ENCODE measurements at places on chromosomes 1 and 21. TPM values are rescaled to one million over a fixed set of nuclear protein-coding genes. Genes with fewer than 3 reads are reported as not detected.

Gene LMX1A
- not detected for total RNA-seq

- no peak for DNase-seq
These were observed 148.3 kb upstream of the GJB5 start for GRCh38 chr1:34606504-34606903.

Gene CBS
- 455 TPM for total RNA-seq

Gene KCNE1
- 0.15 TPM for total RNA-seq

Gene DMAP1
- 36.4 TPM for total RNA-seq

Gene INSRR
- total RNA-seq: not detected

DNA sequence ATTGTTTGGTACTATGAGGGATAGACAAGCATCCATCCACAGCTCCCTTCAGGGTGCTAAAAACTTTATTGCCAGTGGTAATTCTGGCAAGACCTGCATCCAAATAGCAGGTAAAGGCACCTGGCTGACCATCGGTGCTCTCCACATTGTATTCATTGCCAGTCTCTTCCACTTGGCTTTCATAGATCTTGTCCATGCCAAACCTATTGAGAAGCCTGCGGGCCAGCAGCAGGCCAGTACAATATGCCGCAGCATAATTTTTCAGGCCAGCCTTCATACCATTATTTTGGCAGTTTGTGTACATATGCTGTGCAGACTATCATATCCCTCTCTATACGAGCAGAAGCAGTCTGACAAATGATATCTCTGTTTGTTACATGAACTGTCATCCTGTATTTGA, 70.2 kb downstream of the SWT1 start:
- DNase-seq: no peak

DNA sequence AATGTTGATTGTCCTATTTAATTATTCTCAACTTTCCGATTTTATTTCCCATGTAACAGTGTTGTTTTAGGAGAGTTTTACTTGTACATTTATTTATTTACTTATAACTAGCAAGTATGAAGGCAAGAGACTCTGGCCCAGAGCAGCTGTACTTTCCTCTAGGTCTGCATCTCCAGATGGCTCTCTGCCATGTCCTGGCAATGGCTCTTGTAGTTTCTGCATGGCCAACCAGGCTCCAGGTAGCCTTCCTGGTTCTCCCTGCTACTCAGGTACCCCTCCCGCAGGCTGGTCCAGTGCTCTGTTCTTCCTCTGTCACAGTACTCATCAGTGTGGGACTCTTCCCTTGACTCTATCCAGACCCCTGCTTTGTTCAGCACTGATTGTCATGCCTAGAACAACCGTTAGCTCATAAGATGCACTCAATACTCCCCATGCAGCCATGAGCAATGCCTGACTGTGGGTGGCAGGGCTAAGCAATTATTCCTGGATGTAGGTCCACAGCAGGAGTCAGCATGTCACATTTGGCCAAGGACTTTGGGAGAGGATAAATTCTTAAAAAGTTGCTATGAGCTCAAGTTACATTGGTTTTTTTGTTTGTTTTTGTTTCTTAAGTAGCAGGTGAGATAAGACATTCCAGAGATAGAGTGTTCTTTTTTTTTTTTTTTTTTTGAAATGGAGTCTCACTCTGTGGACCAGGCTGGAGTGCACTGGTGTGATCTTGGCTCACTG, 10.9 kb upstream of the IL20 start:
- DNase-seq: no peak

DNA sequence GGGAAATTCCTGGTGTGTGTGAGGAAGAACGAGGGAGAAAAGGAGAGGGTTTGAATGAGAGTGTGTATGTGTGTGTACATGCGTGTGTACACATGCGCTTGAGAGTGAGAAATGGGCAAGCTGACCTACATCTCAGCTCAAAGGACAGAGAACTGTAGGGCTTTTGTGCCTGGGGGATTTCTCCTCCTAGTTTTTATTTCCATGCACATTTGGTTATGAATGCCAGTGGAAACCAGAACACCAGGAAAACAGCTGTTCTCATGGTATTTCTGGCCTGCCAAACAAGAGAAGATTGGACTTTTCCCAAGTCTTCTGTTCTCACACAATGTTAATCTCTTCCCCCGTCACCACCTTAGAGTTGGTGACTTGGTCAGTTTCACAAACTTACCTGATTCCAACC, 45.2 kb downstream of the SLC44A3 start:
- DNase-seq: no peak

Gene ICOSLG
- 6.7 TPM for total RNA-seq

- DNase-seq: peak; percentile 31
These were observed 202.0 kb downstream of the USH2A start for GRCh38 chr1:216221260-216221700.

Gene OLFML3
- 55.3 TPM for total RNA-seq

- peak; percentile 84 for DNase-seq
These were observed 3.1 kb upstream of the YRDC start for GRCh38 chr1:37811027-37811655.

Gene TRABD2B
- 3.4 TPM for total RNA-seq

GRCh38 chr1:243903895-243904294, 53.9 kb upstream of the AKT3 start:
- DNase-seq: no peak

Gene ZNF670
- total RNA-seq: 11.7 TPM

- DNase-seq: no peak
These were observed 171.1 kb downstream of the RHOU start for GRCh38 chr1:228906223-228906860.

Gene WDR3
- total RNA-seq: 62.4 TPM

- no peak for DNase-seq
These were observed 482.5 kb downstream of the RWDD3 start for GRCh38 chr1:95716550-95716949.

DNA sequence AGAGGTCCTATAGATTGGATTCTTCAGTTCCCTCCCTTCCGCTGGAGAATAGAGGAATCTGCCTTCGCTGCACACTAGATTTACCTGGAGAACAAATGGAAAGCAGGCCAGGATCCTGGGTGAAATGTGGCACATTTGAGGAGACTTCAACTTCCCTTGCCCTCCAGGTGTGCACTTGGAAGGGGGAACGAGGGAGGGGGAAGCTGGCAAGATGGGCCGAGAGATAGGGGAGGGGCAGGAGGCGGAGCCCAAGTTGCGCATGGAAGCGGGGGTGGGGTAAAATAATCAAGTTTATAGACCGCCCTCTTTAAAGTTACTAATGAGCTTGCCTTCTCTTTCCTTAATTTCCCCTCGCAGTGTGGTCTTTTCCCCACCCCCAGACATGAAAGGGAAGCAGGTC, 155.7 kb upstream of the CAMK1G start:
- no peak for DNase-seq

GRCh38 chr1:117284399-117285215, 73.9 kb upstream of the VTCN1 start:
- no peak for DNase-seq

- no peak for DNase-seq
These were observed 475.8 kb upstream of the OLFM3 start for GRCh38 chr1:102472520-102472919.

DNA sequence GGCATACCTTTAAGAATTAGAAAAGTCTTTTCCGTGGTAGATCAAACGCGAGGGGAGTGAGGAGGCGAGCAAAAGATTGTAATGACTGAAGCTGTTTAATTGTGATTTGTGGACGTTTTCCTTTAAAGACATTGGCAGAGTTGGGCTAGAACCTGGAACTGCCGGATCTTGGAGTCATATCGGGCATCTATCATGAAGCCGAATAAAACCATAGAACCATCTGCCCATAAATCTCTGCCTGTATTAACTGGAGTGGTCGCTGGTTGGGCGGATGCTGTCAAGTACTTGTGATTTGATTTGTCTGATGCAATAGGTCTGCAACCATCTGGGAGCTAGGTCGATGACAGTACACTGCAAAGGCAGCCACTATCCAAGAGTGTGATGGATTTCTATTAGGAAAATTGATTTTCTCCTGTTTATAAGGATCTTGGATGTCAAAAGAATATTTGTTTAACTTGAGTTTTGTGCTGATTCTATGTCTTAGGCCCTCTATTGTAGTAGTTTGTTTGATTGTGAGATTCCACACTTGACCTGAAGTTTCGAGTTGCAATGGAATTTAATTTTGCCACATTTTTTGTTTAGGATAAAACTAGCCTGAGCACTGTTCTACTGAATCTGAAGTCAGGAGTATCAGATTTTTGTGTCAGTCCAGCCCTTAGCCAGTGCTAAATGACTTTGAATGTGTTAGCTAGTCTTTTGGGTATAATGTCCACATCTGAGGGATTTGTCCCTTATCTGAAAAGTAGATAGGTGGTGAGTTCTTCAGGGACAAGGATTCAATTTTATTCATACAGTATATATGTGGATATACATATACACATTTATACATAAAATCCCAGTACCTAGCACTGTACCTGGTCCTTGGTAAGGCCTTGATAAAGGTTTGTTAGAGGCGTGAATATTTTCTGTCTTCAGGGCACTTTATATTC, 1.2 kb downstream of the SARS1 start:
- DNase-seq: no peak

GRCh38 chr1:7207875-7208646, 422.8 kb downstream of the CAMTA1 start:
- DNase-seq: peak; percentile 86

GRCh38 chr21:38268864-38269575, 12.2 kb downstream of the KCNJ15 start:
- no peak for DNase-seq

DNA sequence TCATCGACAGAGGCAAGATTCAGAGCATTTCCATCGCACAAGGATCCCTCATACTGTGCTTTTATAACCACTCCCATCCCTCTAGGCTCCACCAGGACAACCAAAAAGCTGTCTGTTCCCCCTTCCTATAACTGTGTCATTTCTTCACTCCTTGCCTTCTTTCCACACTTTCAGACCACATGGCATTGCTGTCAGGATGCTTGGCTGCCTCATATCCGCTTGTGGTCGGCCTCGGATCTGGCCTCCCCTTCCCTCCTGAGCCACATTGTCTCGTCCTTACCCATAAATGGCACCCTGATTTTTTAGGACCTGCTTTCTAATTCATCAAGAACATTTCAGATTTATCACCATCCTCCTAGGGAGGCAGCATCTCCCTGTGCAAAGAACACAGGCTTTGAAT, 80.5 kb downstream of the HIVEP3 start:
- no peak for DNase-seq

GRCh38 chr1:185154912-185155513, 1.7 kb downstream of the TRMT1L start:
- no peak for DNase-seq

GRCh38 chr1:39720094-39720999, 18.3 kb upstream of the PPIE start:
- DNase-seq: no peak

DNA sequence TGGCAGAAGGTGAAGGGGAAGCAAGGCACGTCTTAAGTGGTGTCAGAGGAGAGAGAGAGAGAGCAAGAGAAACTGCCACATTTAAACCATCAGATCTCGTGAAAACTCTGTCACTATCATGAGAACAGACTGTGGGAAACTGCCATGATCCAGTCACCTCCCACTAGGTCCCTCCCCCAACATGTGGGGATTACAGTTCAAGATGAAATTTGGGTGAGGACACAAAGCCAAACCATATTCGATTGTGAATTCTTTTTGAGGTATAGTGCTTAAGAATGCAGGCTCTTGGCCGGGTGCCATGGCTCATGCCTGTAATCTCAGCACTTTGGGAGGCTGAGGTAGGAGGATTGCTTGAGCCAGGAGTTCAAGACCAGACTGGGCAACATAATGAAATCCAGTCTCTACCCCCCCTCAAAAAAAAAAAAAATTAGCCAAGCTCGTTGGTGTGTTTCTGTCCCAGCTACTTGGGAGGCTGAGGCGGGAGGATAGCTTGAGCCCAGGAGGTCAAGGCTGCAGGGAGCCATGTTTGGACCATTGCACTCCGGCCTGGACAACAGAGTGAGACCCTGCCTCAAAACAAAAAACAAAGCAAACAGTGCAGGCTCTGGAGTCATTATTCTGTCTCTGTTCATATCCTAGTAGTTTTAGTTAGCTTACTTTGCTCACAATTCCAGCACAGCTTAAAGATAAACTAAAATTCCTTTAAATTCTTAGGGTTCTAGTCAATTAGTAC, 6.0 kb downstream of the ZCCHC17 start:
- DNase-seq: no peak

DNA sequence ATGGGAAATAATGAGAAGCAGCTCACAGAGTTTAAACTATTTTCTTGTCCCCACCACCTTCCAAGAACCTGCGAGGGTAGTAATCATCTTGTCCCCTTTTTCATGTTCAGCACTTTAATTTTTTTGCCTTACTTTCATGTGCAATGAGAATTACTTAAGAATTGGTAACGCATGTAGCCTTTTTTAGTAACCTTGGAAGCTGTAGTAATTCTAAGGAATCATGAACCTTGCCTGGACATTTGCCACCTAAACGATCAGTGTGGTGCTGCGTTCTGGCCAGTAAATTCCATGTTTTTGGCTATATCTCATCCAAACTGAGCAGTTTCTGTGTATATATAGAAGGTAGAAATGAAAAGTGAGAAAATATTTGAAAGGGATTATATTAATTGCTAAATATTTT, 3.9 kb upstream of the VAMP3 start:
- DNase-seq: no peak

GRCh38 chr1:54741531-54741930, 22.8 kb downstream of the PARS2 start:
- DNase-seq: no peak

Gene ZNF683
- total RNA-seq: not detected

GRCh38 chr21:28818663-28819278, 173.9 kb downstream of the LTN1 start:
- no peak for DNase-seq

Gene SAMD13
- total RNA-seq: 1.8 TPM

DNA sequence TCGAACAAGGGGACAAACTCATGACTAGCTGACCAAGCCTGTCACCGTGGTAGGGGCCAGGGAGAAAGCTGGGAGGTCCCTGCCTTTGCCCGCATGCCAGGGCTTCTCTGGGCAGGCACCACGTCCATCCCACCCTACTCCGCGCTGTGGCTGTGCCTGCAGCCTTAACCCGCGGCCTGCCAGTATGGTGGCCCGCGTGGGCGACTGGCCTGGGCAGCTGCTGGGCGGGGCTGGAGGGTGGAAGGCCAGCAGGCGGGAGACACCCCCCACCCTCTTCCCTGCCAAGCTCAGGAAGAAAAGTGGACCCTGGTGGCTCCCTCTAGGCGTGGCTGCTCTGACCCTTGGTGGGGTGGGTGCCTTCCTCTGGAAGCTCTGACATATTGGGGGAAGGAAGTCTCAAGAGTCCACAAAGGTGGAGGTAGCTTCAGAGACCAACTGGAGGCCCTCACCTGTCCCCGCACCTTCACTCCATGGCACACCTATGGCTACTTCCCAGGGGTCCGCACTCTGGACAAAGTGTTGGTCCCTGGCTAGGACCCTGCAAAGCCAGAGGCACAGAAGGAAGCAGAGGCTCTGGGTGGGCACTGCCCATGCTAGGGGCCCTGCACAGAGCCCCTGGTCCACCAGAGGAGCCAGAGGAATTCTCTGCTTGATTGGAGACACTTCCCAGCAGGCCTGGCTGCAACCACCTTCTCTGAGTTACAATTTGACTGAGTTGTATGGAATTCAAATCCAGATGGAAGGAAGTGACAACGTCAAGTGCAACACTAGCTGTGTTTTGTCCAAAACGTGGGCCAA, 3.3 kb upstream of the SKI start:
- DNase-seq: no peak

Measured in H1 (cell line).